ENCODE measurements at places on chromosomes 2 and 18.

GRCh38 chr18:78138983-78139496 is 840.6 kb upstream of the SALL3 start:
- H3K4me1 ChIP-seq, result peaks cover 28% of the 10 kb centered on the region
- no peak for DNase-seq
- no peak overlapping the region for H3K27ac ChIP-seq
- no peaks in the 10 kb centered on the region for H3K27me3 ChIP-seq
- no peak overlapping the region for H3K4me3 ChIP-seq

DNA sequence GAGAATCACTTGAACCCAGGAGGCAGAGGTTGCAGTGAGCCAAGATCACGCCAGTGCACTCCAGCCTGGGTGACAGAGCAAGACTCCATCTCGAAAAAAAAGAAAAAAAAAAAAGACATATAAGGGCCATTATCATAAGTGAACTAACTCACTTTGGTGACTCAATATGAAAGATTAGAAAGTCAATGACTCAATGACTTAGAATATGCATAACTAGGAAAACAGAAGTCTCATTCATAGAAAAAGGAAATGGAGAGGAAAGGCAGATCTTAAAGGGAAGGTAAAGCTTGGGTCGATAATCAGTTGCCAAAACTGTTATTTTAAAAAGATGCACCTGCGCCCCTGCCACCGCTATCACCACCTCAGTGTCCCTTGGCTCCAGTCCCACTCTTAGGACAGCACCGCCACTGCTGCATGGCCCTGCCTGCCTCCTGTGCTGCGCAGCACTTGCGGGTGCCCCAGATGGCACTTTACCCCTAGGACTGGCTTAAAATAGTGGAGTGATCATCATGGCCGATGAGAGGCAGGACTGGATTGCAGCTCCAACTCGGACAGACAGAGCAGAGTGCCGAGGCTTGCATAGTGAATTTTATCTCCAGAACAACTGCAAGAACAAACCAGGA is 54.7 kb downstream of the INO80D start:
- H3K4me3 ChIP-seq, result no peak overlapping the region
- peaks cover 72% of the 10 kb centered on the region for H3K36me3 ChIP-seq
- H3K27ac ChIP-seq, result no peak overlapping the region
- H3K27me3 ChIP-seq, result peaks cover 3% of the 10 kb centered on the region
- DNase-seq, result no peak
- H3K4me1 ChIP-seq, result peaks cover 5% of the 10 kb centered on the region

DNA sequence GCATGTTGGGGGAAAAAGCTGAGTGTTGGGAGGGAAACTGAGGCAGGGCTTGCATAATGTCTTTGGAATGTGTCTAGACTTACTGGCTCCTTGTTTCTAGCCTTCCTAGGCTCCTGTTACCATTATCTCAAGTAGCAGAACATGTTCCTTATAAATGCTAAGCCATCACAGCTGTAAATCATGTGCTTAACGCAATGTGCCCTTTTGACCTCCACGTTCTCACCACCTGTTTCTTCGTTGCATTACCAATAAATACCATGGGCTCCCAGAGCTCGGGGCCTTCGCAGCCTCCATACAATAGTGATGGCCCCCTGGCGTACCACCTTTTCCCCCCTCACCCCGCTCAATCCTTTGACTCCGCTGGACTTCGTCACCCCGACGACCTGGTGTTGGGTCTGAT is 54.0 kb upstream of the CWC22 start:
- no peaks in the 10 kb centered on the region for H3K27me3 ChIP-seq
- DNase-seq, result peak; percentile 2
- peak overlapping the region; percentile 70 for H3K27ac ChIP-seq
- no peak overlapping the region for H3K4me3 ChIP-seq

GRCh38 chr2:62589691-62590356 is 83.8 kb upstream of the TMEM17 start:
- no peaks in the 10 kb centered on the region for H3K36me3 ChIP-seq
- no peaks in the 10 kb centered on the region for H3K4me1 ChIP-seq
- no peak overlapping the region for H3K27ac ChIP-seq

DNA sequence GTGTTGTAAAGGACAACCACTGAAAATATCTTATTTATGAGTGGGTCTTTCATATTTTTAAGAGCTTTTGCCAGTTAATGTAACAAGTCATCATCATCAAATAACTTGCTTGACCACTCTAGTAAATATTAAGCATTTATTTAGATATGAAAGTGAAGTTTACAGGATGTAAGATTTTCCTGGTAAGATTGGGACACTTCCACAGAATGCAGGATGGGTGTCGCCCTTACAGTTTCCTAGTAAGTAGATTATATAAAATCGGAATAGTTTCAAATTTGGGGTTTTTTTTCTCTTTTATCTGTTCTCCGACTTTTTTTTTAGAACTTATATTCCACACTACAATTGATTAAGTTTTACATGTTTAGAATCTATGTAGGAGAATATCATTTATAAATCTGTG is 14.8 kb upstream of the SLC40A1 start:
- no peaks in the 10 kb centered on the region for H3K27me3 ChIP-seq
- no peaks in the 10 kb centered on the region for H3K36me3 ChIP-seq
- no peak overlapping the region for H3K4me3 ChIP-seq

- H3K27ac ChIP-seq, result no peak overlapping the region
- DNase-seq, result no peak
- no peaks in the 10 kb centered on the region for H3K36me3 ChIP-seq
- peaks cover 5% of the 10 kb centered on the region for H3K27me3 ChIP-seq
Observed at GRCh38 chr2:192288295-192288694, 93.6 kb upstream of the TMEFF2 start.

DNA sequence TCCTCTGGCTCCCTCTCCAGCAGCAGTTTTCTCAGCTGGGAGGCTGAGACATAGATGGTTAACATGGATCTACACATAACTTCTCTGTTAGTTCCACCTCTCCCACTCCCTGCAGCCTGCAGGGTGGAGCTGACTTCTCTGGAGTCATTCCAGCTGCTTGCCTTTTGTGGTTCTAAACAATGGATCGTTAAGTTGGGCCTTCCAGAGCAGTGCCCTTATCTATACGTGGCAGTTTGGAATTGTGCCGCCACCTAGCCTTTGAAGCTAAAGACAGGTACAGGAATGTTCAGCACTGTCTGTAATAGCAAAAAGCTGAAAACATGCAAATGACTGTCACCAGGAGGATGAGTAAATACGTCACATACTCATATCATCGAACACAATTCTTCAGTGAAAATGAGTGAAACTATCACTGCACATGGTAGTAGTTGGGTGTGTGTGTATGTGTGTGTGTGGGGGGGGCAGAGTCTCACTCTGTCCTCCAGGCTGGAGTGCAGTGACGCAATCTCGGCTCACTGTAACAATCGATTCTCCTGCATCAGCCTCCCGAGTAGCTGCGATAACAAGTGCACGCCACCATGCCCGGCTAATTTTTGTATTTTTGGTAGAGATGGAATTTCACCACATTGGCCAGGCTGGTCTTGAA is 50.3 kb downstream of the SH2D6 start:
- H3K27ac ChIP-seq, result peak overlapping the region; percentile 75
- no peaks in the 10 kb centered on the region for H3K36me3 ChIP-seq
- H3K27me3 ChIP-seq, result peaks cover 11% of the 10 kb centered on the region
- H3K4me1 ChIP-seq, result peaks cover 23% of the 10 kb centered on the region
- H3K4me3 ChIP-seq, result no peak overlapping the region
- no peak for DNase-seq

DNA sequence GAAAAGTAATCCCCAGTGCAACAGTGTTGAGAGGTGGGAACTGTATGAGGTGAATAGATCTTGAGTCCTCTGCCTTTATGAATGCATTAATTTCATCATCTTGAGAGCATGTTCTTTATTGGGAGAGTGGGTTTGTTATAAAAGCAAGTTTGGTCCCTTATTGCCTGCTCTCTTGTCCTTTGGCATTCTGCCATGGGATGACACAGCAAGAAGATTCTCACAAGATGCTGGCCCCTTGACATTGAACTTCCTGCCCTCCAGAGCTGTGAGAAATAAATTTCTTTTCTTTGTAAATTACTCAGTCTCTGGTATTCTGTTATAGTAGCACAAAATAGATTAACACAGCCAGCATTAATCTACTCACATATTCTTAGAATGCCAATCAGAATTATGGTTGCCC is 108.6 kb downstream of the EHBP1 start:
- DNase-seq, result no peak
- H3K36me3 ChIP-seq, result no peaks in the 10 kb centered on the region
- no peak overlapping the region for H3K4me3 ChIP-seq
- no peaks in the 10 kb centered on the region for H3K4me1 ChIP-seq

GRCh38 chr2:119455066-119455718 is 23.5 kb downstream of the TMEM37 start:
- peaks cover 6% of the 10 kb centered on the region for H3K4me1 ChIP-seq
- H3K36me3 ChIP-seq, result peaks cover 4% of the 10 kb centered on the region
- no peak for DNase-seq
- H3K27me3 ChIP-seq, result peaks cover 13% of the 10 kb centered on the region
- H3K4me3 ChIP-seq, result no peak overlapping the region

DNA sequence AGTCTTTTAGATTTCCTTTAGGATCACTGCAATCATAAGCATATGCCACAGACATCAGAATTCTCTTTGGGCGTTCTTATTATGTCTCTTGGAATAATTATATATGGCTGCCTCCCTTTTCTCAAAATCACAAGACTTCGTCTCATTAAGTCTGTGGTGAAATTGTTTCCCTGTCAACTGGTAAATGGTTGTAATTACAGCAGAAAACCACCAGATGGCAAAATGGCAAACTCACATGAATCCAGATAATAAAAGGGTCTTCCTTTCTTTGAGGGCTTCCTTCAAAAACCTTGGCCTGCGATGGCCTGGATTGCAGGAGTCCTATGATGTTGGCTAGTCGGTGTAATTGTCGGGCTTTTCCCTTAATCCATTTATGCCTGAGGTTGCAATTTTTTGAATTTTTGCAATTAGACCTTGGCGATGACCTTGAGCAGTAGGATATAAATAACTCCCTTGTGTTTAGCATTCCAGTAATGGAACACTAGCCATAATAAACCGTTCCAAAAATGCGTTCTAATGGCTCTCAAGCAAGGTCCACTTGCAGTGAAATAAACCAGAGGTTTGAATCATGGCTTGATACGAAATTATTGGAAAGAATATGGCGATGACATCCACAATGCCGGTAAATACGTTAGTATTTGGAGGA is 656.4 kb downstream of the MBD2 start:
- DNase-seq, result peak; percentile 11
- H3K4me1 ChIP-seq, result no peaks in the 10 kb centered on the region
- H3K4me3 ChIP-seq, result no peak overlapping the region
- peaks cover 3% of the 10 kb centered on the region for H3K27me3 ChIP-seq

DNA sequence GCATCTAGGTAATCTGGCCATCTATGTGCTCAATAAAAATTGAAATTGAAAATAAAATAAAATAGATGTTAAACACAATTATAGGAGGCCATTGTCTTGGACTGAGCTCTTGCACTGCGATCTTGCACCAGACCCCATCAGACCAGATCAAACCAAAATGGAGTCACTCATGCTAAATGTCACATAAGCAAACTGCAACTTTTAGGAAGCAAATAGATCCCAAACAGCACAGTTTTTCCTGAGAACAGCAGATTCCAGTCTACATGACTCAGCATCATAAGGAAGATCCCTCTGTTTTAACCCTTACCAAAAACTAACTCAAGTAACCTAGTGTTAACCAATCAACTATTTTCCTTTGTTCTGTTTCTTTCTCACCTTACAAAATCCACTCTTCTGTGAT is 57.7 kb upstream of the LRP1B start:
- no peaks in the 10 kb centered on the region for H3K36me3 ChIP-seq
- no peak for DNase-seq
- H3K4me1 ChIP-seq, result no peaks in the 10 kb centered on the region
- H3K27me3 ChIP-seq, result no peaks in the 10 kb centered on the region

DNA sequence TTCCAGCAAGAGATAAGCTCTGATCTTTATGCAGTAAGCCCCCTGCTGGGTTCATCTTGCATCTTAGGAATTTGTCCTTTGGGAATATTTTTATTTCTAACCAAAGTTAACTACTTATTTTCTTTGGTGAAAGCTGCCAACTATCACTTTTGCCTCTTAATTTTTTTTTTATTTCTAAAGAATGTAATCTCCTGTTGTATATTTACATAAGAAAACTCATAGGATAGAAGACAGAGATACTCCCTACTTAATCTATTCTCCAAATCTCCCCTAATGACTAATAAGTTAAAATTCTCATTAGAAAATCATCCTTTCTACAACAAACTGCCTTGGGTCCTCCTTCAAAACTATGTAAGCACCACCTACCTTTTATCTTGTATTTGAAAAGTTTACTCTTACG is 612.2 kb upstream of the SLC39A10 start:
- no peak overlapping the region for H3K4me3 ChIP-seq
- H3K4me1 ChIP-seq, result no peaks in the 10 kb centered on the region
- H3K27me3 ChIP-seq, result no peaks in the 10 kb centered on the region
- no peak overlapping the region for H3K27ac ChIP-seq

DNA sequence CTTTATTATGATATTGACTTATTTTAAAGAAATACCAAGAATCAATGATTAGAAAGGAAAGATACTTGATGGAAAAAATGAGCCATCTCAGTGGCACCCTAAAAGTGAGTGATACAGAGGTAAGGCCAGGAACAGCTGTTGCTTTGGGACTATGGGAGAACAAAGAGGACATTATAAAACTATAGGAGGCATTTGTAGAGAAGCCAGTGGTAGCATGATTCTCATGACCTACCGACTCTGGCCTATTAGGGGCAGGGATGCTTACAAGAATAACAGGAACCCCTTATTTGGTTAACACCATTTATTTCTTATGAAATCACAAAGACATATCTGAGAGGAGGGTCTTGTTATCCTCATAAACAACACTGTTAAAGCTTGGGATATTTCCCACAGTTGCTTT is 162.2 kb downstream of the RIT2 start:
- H3K27me3 ChIP-seq, result no peaks in the 10 kb centered on the region
- no peak for DNase-seq
- H3K4me1 ChIP-seq, result no peaks in the 10 kb centered on the region
- no peak overlapping the region for H3K27ac ChIP-seq

DNA sequence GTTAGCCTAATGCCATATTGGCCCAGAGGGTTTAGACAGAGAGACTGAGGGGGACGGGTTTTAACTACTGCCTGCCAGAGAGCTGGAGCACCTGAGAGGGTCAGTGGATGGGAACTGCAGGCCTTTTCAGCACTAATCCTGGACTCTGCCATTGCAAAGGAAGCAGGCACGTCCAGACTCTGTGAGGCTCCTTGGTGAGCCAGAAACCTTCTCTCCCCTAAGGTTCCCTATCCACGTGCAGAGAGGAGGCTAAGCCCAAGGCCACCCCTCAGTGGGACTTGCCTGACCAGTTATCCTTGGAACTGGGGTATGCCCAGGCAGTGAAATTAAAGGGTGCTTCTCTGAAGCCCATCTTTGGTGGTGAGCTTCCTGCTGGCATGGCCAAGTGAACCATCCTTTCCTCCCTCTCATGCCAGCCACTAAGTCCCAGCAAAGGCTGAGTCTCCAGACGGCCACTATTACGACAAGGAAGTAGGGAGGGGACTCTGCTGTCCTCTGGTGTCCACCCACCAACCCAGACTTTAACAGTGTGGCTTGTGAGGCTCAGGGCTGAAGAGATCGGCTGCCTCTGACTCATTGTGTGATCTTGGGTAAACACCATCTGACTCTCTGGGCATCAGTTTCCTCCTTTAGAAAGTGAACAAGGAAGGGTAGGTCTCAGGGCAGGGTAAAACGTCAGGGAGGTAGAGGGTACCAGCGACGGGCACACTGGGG is 3.9 kb upstream of the MLPH start:
- H3K27ac ChIP-seq, result no peak overlapping the region
- H3K27me3 ChIP-seq, result peaks cover 95% of the 10 kb centered on the region
- H3K4me1 ChIP-seq, result peaks cover 27% of the 10 kb centered on the region
- no peaks in the 10 kb centered on the region for H3K36me3 ChIP-seq

Measured in nephron progenitor cell (in vitro differentiated cells).